A172 (cell line): ENCODE measurements at places on chromosomes 7 and 10.

DNA sequence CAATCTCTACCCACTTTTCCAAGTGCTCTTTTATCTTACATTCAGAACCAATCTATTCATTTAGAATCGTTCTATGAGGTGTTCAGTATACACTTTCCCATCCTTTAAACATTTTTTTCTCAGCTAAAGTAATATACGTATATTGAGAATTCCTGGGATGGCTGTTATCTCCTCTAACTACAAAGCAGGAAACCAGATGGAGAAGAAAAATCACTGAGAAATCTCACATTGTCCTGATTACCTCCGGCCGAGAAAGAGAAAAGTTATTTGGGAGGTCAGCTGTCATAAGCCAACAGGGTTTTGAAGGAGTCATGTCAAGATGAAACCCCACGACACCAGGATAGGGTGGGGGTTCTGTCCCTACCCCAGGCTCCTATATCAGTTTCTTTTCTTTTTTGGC, 99.2 kb upstream of the KDM7A start:
- no peak for DNase-seq

- no peak for DNase-seq
These were observed 142.2 kb downstream of the PLPP4 start for GRCh38 chr10:120599200-120599724.

DNA sequence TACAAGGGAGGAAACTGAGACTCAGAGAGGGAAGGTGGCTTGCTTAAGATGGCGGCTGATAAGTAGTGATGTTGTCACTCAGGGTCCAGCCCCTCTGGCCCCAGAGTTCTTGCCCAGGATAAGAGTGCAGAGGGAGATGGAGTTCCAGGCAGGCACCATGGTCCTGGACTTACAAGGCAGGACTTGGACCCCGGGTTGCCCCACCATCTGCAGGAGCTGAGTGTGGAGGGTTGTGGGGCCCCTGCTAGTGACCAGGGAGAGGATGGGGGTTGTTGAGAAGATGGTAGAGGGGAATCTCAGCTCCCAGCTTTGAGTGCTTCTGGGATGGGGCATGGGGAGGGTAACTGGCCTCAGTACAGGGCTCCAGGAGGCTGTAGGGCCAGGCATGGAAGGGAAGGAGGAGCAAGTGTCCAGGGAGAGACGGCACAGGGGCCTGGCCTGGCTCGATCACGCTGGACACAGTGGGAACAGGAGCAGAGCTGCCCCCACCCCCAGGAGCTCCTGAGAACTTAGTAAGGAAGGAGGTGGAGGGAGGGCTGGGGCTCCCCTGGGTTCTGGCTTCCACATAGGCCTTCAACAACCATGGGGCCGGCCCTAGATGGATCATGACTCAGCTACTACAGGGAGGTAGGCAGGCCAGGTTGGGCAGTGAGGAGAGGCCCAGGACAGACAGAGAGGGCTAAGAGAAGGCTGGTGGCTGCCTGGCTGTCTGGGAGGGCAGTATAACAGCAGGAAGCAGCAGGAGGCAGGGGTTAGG, 28.2 kb downstream of the PPIF start:
- peak; percentile 64 for DNase-seq

GRCh38 chr7:39085590-39086049, 107.9 kb downstream of the POU6F2 start:
- peak; percentile 52 for DNase-seq

- peak; percentile 63 for DNase-seq
These were observed 1241.7 kb downstream of the TYW1 start for GRCh38 chr7:68238204-68238805.

DNA sequence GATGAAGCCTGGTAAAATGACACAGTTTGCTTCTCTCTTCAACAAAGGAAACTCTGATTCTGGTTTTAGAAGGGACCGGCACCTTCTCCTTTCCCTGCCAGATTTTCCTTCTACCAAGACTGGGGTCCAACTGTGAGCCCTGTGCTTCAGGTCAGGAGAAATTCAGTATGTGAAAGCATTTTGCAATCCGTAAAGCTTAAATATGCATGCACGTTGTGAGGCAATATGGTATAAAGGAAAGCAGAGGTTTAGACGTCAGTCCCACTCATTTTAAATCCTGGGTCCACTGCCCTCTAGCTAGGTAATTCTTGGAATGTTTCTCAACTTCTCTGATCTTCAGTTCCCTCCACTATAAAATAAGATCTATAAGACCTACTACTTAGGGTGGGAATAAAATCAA, 359.0 kb upstream of the NPSR1 start:
- no peak for DNase-seq

- DNase-seq: no peak
These were observed 68.5 kb downstream of the NT5C2 start for GRCh38 chr10:103124420-103125096.

- no peak for DNase-seq
These were observed 51.2 kb downstream of the VIPR2 start for GRCh38 chr7:159093351-159093971.

DNA sequence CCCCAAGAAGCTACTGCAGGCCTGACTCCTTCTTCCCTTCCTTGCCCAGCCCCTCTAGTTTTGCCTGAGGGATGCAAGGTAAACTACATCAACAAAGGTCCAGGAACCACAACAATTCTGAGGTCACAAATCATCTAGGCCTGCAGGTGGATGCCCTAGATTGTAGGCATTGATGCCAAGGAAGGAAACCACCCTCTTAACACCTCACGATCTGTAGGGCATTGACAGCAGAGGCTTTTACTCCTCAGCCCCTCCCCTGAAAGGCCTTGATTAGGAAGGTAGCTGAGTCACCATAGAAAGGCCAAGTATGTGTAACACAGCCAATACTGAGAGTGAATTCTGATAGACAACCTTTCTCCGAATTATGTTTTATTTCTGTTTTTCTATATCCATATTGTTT, 46.7 kb upstream of the FAM3C start:
- no peak for DNase-seq

GRCh38 chr10:62382831-62383230, 8.7 kb downstream of the ZNF365 start:
- no peak for DNase-seq

GRCh38 chr7:742791-743190, 15.7 kb upstream of the PRKAR1B start:
- no peak for DNase-seq

- peak; percentile 58 for DNase-seq
These were observed 207.6 kb upstream of the KLF14 start for GRCh38 chr7:130941322-130942210.

DNA sequence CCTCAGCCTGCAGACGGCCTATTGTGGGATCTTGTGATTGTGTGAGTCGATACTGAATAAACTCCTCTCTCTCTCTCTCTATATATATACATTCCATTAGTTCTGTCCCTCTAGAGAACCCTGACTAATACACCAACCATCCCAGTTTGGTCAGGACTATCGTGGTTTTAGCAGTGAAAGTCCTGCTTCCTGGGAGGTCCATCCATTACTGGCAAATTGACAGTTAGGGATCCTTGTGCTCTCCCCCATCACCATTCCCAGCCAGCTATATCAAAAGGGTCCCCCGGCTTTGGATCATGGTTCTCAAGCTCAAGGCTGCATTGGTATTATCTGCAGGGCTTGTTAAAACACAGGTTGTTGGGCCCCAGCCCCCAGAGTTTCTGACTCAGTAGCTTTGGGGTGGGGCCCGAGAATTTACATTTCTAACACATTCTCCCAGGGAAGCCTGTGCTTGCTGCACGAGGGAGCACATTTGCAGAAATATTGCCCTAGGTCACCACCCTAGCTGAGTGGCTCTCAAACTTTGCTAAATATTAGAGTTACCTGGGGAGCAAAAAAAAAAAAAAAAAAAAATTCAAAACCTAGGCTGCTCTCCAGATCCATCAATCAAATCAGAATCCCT, 899.1 kb upstream of the AUTS2 start:
- peak; percentile 99 for DNase-seq

- no peak for DNase-seq
These were observed 8.6 kb upstream of the TMEM236 start for GRCh38 chr10:17743437-17743836.

DNA sequence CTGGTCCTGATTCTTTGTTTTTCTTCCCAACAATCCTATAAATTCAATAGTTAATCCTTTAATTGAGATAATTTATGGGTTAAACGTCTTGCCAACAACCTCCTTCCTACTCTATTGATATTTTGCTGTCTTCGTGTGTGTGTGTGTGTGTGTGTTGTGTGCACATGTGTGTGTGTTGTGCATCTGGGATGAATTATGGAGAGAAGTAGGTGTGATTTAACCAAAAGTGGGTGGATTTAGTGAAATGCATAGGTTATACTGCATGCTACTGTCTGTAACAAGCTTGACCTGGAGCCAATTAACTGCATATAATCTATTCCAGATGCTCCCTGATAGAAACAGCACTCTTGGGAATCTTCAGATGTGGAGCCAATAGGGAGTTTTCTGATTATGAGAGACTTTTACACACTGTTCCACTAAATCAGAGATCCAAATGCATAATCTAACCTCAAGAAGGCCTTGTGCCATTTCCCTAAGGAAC, 61.2 kb downstream of the SEMA3D start:
- no peak for DNase-seq

DNA sequence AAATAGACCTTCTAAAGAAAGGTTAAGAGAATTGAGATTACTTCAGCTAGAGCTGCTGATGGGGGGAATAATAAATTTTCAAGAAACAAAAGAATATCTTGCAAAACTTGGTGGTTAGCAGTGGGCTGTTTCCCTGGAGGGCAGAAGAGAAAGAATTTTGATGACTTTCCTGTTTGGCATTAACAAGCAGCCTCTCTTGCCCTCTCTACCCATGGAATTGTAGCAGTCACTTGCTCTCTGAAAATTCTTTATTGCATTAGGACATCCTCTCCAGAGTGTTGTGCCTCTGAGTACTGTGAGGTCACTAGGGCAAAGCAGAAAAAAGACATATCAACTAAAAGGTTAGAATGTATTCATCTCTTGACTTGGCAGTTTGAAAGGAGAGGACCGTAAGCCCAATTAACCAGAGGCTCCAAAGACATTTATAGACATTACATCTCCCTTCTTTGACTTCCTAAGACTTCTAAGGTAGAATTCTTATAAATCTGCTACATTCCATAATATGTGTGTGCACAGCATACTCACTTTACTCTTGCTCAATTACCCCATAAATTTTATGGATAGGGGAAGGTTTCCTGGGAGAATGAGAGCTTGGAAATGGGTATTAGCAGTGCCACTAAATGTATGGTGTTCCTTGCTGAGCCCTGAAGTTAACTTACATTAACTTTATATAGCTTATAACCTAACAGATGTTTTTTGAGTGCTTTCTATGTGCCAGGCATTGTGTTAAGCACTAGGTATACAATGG, 215.3 kb downstream of the KIF20B start:
- peak; percentile 45 for DNase-seq

DNA sequence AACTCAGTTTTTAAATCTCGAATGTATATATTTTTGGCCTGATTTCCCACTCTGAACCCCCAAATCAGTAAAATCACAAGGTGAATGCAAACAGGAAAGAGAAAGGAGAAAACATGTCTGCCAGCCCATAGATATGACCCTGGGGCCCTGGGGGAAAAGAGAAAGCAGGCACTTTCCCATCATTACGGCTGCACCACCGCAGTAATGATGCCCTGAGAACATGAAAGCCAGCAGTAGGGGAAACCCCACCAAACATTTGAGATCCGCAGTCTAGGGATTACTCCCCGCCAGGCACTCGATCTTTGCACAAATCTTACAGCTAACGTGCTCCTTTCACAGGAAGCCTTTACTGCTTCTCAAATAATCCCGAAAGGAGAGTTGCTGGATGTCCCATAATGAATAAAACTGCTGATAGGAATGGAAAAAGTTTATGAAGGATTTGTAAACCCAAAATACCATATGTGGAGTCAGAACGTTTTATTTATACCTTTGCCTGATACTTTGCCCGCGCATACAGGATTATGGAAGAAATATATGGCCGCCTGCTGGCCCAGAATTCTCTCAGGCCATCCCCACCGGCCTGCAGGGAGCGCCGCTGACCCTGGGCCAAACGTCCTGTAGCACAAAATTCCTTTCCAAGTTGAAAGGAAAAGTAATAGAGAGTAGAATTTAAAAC, 180.0 kb upstream of the INHBA start:
- DNase-seq: no peak

GRCh38 chr10:13528123-13528874, 515 bp downstream of the BEND7 start:
- DNase-seq: no peak

- no peak for DNase-seq
These were observed 761.4 kb downstream of the LRMDA start for GRCh38 chr10:76192694-76193320.

DNA sequence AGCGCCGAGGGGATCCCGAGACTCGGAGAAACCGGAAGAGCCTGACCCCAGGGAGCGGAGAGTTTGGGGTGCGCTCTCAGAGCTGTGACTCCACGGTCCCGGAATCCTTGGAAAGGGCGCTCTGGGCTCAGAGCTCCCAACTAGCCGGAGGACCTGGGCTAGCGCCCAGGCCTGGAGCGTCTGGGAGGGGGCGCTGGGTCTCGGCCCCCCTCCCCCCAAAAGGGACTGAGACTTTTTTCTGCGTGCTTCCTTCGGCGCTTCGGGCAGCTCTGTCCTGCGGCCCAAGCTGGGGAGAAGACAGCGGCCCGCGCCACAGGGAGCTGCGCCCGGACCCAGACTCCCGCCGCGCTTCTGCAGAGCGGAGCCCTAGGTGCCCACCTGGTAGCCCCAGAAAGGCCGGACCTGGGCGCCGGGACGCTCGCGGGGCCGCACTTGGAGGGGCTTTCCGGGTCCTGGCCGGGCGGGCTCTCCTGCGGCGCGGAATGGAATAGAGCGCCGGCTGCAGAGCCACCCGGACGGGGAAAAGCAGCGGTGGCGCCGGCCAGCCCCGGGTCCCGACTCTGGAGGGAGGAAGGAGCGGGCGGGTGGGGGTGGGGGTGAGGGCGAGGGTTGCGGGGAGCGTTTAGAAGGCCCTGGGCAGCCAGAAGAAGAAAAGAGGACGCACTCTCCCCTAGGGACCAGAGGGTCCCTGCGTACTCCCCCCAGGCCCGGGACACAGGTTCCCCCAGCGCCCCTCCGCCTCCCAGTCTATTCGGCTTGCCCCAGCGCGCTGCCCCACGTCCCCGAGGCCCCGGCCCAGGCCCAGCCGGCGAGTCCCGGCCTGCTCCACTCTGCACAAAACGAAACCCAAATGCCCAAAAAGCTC, 4.7 kb downstream of the ZNF503 start:
- DNase-seq: no peak

DNA sequence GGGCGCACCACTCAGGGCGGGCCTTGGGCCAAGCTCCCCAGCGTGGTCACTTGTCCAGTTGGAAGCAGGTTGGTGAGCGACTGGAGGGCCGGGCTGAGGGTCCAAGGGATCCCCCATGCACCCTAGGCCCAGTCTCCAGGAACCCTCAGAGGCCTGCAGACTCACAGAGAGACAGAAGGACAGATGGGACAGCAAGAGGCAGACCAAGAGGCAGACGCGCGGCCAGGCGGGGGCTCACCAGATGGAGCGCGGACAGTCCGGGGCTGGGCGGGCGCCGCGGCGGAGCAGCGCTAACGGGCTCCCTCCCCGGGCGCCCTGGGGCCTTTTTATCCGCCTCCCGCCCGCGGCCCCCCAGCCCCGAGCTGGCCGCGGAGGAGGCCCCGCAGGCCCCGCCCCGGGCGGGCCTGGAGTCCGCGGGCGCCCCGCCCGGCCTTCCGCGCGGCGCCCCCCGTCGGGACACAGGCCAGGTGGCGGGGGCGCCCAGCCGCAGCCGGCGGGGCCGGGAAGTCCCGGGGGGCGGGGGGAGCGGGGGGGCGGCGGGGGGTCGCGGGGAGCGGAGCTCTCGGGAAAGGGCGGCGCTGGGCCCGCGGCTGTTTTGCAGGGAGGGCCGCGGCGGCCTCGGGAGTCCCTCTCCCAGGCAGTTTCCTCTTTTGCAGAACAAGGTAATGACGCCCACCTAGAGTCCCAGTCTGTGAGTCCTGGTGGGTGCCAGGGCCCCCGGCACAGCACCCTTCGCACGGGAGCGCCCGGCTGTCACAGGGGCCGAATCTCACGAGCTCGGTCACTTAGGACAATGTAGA, at the start of gene LOXL4:
Gene LOXL4, minus strand, starts transcription at position 301 of the 800 bp plus-strand sequence. CDS start 5,175 bp downstream, outside the sequence.
- peak; percentile 19 for DNase-seq
